Glomerular endothelial cell (primary cell): ENCODE measurements at places on chromosomes 1 and 21. TPM values are rescaled to one million over a fixed set of nuclear protein-coding genes. Genes with fewer than 3 reads are reported as not detected.

The HSD3B1 gene
- not detected in 2 replicates for total RNA-seq

The SIKE1 gene
- 30.4 and 39.7 TPM in 2 replicates for total RNA-seq

The SUSD4 gene
- not detected in 2 replicates for total RNA-seq

The ADAMTS4 gene
- 16.6 and 23.8 TPM in 2 replicates for total RNA-seq

The RORC gene
- total RNA-seq, result not detected in 2 replicates
